ENCODE measurements at places on chromosomes 12 and 14.
A peak's percentile ranks its signal among the peaks of the same experiment; 100 is the strongest.

GRCh38 chr14:68623307-68623706 lies 169.6 kb downstream of the ZFP36L1 start:
- no peak for DNase-seq

DNA sequence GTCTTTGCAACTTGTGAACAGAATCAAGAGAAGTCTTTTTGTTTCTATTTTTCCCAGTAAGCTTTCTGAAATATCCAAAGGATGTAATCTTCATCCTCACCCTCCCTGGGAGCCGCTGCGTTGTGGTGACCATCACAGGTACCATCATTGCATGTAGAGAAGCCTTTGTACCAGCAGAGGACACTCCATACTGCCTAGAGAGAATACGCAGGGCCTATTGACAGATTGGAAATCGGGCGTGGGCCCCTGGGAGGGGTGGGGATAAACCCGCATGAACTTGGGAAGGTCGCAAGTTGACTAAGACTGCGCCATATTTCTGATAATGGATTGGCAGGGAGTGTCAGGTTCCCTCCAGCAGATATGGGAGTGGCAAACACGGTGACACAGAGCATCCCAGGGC lies 12.7 kb downstream of the KRT1 start:
- DNase-seq = no peak

- no peak for DNase-seq
Observed at GRCh38 chr12:54411391-54412241, 7.5 kb downstream of the ITGA5 start.

- no peak for DNase-seq
Observed at GRCh38 chr14:68932231-68932630, 46.9 kb downstream of the ACTN1 start.

- no peak for DNase-seq
Observed at GRCh38 chr12:39575498-39575875, 44.1 kb downstream of the ABCD2 start.

DNA sequence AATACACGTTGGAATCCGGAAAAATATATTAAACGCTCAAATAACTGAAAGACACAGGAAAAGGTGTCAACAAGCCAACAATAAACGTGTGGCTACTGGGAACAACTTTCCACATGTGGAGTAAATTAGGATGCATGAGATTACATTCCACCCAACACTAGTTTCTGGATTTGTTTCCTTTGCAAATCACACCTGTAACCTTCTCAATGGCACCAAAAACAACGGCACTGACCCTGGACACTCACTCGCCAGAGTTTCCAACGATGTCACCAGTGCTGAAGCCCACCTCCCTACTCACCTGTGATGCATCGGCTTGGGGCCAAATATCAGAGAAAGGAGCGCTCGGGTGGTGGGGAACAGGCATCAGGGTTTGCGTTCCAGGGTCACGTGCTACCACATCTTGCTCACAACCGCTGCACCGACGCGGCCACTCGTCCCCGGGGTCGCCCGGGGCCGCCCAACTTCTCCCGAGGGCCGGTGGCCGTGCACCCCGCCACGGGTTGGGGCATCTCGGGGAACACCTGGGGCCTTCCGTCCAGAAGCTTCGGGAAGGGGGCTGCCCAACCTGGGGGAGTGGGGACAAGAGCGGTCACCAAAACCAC lies 629 bp downstream of the PRDM4 start:
- DNase-seq = peak; percentile 5

DNA sequence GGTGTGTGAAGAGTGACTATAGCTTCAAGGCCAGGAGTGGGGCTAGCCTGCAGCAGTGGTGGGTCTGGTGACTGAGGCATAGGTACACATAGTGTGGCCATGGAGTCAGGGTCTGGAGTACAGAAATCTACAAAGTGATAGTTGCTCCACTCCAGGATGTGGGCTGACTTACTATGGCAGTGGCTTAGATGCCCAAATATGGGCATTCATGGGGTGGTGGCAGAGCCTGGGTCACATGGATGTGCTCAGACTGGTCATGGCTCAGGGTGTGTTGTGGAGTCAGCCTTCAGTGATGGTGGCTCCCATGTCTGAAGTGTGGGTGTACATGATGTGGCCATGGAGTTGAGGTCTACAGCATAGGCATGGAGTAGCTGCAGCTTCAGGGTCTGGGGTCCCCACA lies 27.3 kb downstream of the CLEC6A start:
- no peak for DNase-seq

DNA sequence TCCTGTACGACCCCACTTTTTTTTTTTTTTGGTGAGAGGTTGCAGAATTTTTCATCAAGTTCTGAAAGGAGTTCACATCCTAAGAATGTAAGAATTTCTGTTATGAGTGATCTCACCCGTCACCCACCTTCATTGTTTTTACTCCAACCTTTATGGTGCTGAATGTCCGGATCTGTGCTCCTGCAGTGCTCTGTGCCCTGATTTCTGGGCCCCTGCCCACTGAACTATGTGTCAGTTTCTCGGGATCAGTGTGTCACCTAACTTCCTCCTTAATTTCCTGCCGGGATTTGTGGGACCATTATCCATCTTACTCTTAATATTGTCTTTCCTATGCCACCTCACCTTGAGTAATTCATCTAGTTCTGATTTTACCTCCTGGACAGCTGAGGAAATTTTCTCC lies 11.6 kb downstream of the RASSF8 start:
- no peak for DNase-seq

DNA sequence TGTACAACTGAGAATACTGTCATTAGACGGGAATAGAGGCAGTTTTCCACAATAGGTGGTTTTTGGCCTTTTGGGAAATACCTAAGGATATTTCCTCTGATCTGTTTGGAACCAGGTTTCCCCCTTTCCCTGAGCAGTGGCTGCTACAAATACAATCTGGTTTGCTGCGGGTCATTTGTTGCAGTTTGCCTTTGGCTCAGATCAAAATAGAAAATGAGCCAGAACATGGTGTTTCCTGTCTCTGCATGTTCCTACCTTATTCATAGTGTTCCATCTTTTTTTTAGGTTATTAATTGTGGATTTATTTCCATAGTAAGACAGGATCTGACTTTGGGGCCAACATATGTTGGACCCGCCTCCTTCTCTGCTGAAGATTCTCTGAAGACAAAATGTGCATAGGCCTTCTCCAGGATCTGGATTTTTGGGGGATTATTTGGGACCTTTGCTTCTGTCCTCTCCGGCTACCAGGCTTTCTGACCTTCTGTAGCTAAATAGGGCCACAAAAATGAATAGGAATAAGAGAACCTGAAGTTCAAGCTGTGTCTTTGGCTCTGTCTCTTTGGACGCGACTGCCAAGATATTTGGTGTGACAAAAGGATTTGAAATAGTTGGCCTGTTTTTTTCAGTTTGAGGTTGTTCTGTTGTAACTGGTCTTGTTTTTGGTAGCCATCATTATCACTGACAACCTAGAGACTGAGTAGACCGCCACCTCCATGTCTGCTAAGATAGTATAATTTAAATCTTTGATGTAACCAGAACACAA lies 146.9 kb downstream of the PRKCH start:
- no peak for DNase-seq

DNA sequence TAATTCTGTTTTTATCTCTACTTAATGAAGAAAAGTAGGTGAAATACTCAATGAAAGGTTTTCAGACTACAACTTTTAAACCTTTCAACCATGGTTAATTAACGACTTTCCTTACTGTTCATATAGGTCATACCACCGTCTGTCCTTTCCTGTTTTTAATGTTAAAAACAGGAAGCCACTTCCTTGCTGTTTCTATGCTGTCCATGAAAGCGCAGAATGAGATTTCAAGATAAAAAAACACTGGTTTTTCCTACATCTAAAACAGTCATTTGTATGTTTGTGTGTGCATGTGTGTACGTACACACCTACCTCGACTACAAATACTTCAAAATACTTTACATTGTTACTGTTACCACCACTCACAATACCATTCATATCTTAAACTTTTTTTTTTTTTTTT lies 27.3 kb downstream of the SPTLC2 start:
- DNase-seq = no peak

GRCh38 chr14:64938972-64939816 lies 3.4 kb downstream of the GPX2 start:
- no peak for DNase-seq

GRCh38 chr12:102479939-102480338 lies 424 bp downstream of the IGF1 start:
- DNase-seq = no peak

GRCh38 chr14:32998433-32998832 lies 59.8 kb downstream of the NPAS3 start:
- DNase-seq = no peak

GRCh38 chr12:90958347-90958746 lies 3.4 kb upstream of the CCER1 start:
- DNase-seq = no peak

DNA sequence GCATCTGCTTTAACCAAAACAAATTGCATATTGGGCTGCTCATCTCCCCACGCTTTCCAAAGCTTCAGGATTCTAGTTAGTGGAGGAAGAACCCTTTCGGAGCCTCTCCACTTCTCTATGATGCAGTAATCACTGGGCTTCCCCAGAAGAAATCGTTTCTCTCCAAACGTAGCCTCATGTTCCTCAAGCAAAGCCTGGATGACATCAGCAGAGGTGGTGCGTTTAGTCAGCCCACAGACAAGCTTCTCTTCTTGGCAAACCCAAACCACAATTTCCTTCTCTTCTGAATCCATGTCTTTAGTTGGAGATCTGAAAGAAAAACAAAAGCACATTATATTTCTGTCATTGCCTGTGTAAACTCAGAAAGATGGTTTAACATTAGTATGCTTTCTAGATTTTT lies 30.6 kb downstream of the RASSF9 start:
- no peak for DNase-seq

- DNase-seq = peak; percentile 57
Observed at GRCh38 chr12:120944645-120945217, 33.6 kb upstream of the HNF1A start.

- DNase-seq = peak; percentile 36
Observed at GRCh38 chr12:124916374-124917134, 2.1 kb upstream of the UBC start.

DNA sequence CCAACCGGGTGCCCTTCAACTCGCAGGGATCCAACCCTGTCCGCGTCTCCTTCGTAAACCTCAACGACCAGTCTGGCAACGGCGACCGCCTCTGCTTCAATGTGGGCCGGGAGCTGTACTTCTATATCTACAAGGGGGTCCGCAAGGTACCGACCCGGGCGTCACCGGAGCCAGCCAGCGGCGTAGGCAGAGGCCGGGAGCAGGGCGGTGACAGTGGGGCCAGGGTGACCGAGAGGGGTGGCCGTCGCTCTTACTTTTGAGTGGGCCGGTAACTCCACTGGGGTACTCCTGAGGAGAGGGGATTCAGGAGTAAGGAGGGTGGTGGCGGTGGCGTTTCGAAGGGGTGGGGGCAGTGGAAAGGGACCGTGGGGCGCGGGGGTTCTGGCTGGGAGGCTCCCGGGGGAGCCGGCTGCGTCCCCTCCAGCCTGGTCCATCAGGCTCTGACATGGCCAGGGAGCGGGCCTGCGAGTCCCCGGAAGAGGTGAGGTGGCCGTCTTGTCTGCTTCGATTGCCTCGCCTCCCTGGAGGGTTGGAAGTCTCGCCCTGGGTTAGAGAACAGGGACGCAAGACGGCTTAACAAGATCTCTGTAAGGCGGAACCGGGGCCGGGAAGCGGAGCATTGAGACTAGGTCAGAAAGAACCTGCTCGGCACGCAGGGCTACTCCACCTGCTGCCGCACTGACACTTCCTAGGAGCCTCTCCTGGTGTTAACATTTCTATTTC lies 491 bp downstream of the WDR20 start:
- DNase-seq = peak; percentile 14

DNA sequence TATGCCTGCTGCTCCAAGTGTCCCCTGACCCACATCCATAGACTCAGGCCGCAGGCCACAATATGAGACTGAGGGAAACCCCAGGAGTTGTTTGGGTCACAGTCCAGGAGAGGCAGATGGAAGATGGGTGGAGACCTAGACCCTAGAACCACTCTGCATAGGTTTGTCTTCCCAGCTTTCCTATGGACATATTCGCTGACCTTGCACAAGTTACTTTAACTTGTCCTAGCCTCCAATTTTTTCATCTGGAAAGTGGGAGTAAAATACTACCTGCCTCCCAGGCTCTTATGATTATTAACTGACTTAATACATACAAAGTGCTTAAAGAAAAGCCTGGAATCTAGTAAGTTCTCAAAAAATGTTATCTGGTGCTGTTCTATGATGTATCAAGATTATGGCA lies 157.1 kb upstream of the IFNG-AS1 start:
- no peak for DNase-seq

DNA sequence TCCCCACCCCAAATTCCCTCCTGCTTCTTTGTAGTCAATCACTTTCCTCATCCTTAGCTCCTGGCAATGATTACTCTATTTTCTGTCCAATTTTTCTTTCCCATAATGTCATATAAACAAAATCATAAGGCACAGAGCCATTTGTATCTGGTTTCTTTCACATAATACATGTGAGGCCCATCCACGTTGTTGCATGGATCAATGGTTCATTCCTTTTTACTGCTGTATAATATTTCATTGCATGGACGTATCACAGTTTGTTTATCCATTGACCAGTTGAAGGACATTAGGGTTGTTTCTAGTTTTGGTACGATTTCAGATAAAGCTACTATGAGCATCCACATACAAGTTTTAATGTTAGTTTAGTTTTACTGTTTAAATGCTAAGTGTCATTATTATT lies 13.7 kb upstream of the MED13L start:
- DNase-seq = no peak

DNA sequence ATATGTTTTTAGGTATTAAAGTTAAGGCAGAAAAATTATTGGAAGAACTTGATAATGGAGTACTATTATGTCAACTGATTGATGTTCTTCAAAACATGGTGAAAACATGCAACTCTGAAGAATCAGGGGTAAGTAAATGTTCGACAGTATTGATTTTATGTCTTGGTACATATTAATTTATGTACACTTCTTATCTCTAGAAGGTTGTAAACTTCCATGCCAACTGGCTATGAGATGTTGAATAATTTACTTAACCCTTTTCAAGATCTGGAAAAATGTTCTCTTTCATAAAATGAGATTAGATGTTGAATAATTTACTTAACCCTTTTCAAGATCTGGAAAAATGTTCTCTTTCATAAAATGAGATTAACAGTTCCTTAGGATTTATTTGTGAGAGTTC lies 28.1 kb downstream of the GAS2L3 start:
- no peak for DNase-seq

GRCh38 chr14:65637780-65638179 lies 225.2 kb downstream of the FUT8 start:
- peak; percentile 8 for DNase-seq

- DNase-seq = no peak
Observed at GRCh38 chr12:121894633-121895032, 6.0 kb downstream of the PSMD9 start.
